ENCODE measurements at places on chromosomes 3 and 15.
A peak's percentile ranks its signal among the peaks of the same experiment; 100 is the strongest.

GRCh38 chr3:23396746-23397145, 193.6 kb downstream of the UBE2E2 start:
- DNase-seq = no peak

DNA sequence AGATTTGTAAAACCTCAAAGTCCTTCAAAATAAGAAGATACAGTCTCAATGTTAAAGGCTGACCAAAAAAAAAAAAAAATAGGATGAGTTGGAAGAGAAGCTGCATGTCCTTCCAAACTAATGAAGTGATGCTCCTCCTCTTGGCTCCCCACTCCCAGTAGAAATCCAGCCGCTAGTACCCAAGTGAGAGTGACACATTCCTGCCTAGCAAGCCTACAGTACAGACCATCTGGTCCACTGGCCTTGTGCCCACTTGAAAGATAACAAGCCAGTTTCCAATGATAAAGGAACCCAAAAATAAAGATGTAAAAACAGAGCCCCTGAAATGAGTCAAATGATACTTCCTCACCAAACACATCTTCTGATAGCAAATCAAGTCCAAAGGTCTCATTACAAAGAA, 258.7 kb upstream of the NSMCE3 start:
- DNase-seq = no peak

GRCh38 chr3:112619295-112619694, 21.6 kb downstream of the CCDC80 start:
- DNase-seq = peak; percentile 62

GRCh38 chr15:83112233-83112955, 4.9 kb downstream of the TM6SF1 start:
- DNase-seq = peak; percentile 92

GRCh38 chr3:181487236-181487978, 224.3 kb upstream of the SOX2 start:
- no peak for DNase-seq

- DNase-seq = no peak
These were observed 13.2 kb upstream of the SPG11 start for GRCh38 chr15:44676676-44677075.

DNA sequence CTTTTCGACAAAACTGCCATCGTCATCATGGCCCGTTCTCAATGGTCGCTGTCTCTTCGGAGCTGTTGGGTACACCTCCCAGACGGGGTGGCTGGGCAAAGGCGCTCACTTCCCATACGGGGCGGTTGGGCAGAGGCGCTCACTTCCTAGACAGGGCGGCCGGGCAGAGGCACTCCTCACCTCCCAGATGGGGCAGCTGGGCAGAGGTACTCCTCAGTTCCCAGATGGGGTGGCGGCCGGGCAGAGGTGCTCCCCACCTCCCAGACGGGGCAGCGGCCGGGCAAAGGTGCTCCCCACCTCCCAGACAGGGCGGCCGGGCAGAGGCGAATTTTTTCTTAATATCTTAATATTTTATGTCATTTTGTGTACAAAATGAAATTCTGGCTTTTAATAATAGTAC, 44.5 kb downstream of the PARP14 start:
- DNase-seq = no peak

- peak; percentile 36 for DNase-seq
These were observed 103.6 kb downstream of the APBA2 start for GRCh38 chr15:28989239-28989830.

Data from choroid plexus epithelial cell (primary cell).